GM23338 (cell line): ENCODE measurements at places on chromosomes 7 and 10.

- no peak for DNase-seq
Measured at GRCh38 chr7:124124201-124124600, 91.3 kb upstream of the TMEM229A start.

- no peak for DNase-seq
Measured at GRCh38 chr10:131160219-131160875, 151.2 kb downstream of the TCERG1L start.

- DNase-seq, result no peak
Measured at GRCh38 chr7:71972534-71972933, 439.6 kb downstream of the CALN1 start.

DNA sequence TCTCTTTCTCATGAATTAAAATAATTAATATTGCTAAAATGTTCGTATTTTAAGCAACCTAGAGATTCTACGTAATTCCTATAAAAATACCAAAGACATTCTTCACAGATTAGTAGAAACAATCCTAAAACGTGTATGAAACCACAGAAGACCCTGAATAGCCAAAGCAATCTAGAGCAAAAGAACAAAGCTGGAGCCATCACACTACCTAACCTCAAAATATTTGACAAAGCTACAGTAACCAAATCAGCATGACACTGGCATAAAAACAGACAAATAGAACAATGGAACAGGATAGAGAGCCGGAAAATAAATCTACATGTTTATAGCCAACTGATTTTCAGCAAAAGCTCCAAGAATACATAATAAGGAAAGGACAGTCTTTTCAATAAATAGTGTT, 105.5 kb upstream of the PTN start:
- DNase-seq, result no peak
